ENCODE measurements at places on chromosomes 3 and 15.

DNA sequence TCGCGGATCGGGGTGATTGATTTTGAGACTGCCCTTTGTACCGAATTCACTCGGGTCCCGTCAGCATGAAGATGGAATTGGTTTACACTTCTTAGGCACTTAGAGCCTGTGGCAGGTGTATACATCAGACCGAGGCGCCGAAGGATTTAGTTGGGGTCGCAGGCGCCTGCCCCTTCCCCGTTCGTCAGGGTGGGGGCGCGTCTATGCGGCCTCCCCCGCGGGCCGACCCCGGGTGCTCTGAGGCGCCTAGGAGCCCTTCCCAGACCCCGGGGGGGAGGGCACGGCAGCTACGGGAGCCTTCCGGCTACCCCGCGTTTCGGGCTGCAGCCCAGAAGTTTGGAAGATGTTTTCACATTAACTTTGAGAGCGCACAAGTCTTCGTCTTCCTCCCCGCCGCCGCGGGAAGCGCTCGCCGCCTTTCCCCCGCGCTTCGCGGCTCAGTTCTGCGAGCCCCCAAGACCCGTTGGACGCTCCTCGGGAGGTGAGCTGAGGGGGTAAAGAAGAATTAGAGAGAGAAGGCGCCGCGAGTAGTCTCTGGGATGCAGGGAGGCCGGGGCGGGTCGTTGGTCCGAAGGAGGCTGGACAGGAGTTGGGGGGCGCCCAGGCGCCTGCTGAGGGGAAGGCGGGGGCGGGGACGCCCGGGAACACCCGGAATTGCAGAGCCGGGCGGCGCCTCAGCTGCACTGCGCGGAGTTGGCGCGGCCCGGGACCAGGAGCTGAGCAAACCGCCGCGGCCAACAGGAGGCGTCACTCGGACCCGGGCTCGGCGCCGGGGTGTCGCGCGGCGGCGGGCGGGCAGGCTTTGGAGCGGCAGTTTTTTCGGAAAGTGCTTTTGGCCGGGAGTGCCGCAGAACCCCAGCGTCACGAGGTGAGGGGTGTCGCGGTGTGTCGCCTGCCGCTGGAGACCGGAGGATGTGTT lies 780 bp downstream of the TIPARP start:
- DNase-seq, result peak; percentile 43

GRCh38 chr3:37310666-37311050 lies 136.3 kb upstream of the LRRFIP2 start:
- no peak for DNase-seq

DNA sequence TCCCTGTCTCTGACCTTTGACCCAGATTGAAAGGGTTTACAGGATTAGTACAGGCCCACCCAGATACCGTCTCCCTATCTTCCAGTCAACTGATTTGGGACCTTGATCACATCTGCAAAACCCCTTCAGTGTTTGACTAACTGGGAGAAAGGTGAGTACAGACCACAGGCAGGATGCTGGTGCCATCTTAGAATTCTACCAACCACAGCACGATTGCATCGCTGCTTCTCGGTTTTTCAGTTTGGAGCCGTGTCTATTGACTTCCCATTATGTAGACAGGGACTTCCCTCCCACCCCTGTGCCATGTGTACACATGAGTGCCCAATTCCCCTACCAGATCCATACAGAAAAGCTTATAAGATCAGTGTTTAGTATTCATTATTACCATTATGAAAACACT lies 6.6 kb upstream of the KLF13 start:
- DNase-seq, result no peak

DNA sequence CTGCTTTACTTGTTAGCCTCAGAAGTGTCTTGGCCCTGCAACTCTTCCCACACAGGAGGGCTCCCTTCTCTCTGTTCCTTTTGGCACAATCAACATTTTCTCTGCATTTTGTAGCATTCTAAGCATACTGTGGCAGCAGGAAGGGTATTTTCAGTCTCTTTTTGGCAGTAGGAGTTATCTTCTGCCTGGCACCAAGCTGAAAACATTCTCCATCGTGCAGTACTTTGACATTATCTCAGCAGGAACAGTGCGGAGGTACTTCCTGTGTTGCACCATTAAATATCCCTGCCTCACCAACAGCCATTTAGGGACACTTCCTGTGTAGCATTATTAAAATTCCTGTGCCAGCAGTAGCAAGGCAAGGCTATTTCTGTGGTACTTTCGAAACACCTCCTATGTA lies 233.2 kb upstream of the SEMA6D start:
- DNase-seq, result no peak
